ENCODE measurements at places on chromosomes 4 and X.

GRCh38 chr4:124768596-124769365 is 56.2 kb upstream of the ANKRD50 start:
- no peak for DNase-seq

DNA sequence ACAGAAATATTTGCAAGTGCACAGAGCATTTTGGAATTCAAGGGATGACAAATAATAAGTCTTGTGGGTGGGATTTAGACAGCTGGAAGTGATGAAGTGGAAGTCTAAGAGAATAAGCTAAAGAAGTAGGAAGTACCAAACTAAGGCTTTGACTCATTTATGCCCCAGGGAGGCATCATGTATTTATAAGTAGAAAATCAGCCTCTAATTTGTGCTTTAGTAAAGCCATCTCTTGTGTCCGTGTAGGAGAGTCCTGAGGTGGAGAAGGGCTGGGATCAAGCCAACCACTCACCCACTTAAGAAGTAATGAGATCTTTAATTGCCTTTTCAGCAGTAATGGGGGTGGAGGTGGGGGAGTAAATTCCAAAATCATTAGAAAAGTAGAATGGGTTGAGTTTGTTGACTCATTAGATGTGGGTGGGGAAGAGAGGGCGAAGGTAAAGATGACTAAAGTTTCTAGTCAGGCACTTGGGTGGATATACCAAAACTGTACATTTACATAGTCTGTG is 356.7 kb downstream of the STIM2 start:
- DNase-seq = no peak

- DNase-seq = no peak
These were observed 351.4 kb upstream of the GATB start for GRCh38 chr4:152112190-152112589.

DNA sequence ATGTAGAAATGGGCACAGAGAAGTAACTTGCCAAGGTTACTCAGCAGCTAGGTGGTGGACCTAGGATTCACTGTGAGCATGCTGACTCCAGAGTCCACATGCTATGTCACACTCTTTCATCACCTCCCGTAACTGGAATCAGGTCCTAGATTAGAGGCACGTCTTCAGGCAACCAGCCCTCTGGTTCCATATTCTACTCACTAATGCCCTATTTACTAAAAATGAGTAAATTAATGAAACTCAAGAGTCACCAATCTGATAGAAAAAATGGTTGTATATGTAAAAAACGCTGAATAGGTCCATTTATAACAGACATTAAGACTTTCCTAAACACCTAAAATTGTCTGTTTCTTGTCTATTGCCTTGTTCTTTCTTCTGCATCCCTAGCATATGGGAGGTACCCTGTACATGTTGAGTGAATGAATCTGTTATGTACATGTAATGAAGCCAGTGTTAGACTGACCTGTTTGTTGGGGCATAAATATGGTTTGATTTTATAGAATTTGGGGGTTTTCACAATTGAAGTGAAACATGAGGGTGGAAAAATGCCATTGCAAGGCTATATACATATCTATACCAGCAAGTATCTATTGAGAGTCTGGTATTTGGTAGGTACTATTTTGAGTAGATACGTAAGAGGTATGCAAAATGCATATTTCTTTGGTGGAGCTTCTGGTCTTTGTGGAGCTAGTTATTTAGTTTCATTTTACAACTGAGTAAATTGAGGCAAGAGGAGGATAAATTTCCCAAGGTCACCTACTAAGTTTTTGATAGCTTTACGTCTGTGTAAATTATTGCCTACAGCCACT is 7.5 kb upstream of the RUFY3 start:
- no peak for DNase-seq

- no peak for DNase-seq
These were observed 45.9 kb upstream of the NEIL3 start for GRCh38 chr4:177263818-177264217.

- no peak for DNase-seq
These were observed 283.9 kb downstream of the SMARCA1 start for GRCh38 chrX:129239371-129239770.

DNA sequence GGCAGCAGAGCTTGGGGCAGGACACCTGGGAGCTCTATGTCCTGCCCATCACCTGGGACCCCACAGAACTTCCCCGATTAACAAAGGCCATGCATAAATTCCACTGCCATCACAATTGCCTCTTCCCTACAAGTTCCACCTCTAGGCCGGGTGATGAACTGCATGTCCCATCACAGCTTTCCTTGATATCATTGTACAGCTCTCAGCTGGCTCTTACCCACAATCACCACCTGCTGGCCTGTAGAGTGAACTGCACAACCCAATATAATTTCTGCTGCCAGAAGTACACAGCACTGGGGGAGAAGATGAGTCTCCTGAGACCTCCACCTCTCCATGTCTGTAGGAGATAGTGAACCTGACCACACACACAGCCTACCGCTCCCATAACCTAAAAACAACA is 285.0 kb upstream of the AADAT start:
- DNase-seq = peak; percentile 33

DNA sequence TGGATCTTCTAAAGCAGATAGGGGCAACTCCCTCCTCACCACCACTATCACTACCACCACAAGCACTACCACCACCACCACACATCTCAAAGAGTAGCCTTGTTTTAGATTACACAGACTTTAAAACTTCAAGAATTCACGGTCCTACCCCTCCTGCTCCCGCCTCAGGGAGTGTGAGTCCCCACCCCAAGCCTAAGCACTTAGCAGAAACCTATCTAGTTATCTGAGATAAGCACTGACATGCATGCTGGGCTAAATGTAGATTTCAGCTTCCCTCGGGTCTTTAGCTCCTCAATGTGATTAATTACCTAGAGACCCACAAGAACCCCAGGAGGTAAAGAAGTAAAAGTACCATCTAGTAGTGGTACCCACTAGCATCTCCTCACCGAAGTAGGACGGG is 775 bp downstream of the AMOT start:
- no peak for DNase-seq
